ENCODE measurements at places on chromosomes 11 and 22.
A peak's percentile ranks its signal among the peaks of the same experiment; 100 is the strongest.

GRCh38 chr22:19001204-19001603 lies 65.1 kb upstream of the PRODH start:
- DNase-seq: no peak

GRCh38 chr11:3709977-3710376 lies 38.8 kb upstream of the CHRNA10 start:
- no peak for DNase-seq

GRCh38 chr11:61341706-61342105 lies 8.7 kb downstream of the TKFC start:
- DNase-seq: no peak

GRCh38 chr22:44600207-44600785 lies 101.7 kb upstream of the PRR5 start:
- no peak for DNase-seq

DNA sequence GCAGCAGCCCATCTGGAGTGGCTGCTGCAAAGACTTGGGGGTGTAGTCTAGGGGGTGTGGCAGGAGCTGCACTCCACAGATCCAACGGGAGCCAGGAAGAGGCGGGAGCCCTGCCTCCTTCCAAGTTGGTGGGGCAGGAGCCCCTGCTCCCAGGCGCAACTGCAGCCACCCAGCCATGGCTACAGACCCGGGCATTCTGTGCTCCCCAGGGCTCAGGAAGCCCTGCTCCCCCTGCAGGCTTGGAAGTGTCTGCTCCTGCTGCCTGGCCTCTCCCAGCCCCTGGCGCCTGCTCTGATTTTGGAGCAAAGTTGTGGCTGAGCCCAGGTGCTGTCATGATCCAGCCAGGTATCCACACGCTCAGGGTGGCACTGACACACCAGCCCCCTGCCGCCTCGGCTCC lies 58.5 kb downstream of the CCDC34 start:
- DNase-seq: no peak

DNA sequence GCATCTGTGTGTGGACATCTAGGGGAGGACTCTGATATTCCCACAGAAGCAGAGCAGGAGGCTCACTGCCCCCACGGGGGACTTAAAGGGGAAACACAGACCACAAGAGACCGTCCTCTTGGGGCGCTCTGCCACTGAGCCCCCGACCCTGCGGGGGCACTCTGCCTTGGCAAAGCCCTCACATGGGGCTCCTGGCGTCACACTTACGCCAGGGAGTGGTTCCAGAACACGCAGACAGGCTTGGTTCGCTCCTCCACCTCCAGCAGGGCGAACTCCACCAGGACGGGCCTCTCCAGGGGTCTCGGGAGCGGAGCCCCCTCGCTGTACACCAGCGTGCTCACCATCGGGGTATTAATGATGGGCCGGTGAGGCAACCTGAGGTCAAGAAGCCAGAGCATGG lies 45.1 kb downstream of the TRMU start:
- DNase-seq: no peak

- peak; percentile 13 for DNase-seq
Measured at GRCh38 chr22:19873138-19873959, 18.7 kb upstream of the GNB1L start.

- no peak for DNase-seq
Measured at GRCh38 chr11:61194981-61195695, 8.2 kb upstream of the PGA3 start.

- DNase-seq: no peak
Measured at GRCh38 chr11:78392854-78393253, 24.8 kb downstream of the GAB2 start.

Data from GM12891 (cell line).